NCI-H1092 (cell line): ENCODE measurements at places on chromosomes 7 and 10.

DNA sequence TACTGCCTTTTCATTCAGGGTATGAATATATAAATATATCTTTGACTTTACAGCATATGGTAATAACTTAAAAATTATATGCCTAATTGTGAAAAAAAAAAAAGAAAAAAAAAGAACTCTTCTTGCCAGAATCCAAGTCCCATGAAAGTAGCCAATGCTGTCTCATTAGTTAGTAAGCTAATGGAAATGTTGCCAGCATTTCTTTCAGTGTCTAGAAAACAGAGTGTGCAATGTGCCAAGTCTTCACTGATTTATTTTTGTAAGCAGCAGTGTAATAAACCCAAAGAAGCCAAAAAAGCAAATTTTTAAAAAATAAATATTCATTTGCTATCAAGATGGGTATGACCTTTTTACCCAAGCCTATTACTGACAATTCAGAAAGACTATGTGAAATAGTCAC is 31.1 kb upstream of the LRRN3 start:
- DNase-seq = no peak

DNA sequence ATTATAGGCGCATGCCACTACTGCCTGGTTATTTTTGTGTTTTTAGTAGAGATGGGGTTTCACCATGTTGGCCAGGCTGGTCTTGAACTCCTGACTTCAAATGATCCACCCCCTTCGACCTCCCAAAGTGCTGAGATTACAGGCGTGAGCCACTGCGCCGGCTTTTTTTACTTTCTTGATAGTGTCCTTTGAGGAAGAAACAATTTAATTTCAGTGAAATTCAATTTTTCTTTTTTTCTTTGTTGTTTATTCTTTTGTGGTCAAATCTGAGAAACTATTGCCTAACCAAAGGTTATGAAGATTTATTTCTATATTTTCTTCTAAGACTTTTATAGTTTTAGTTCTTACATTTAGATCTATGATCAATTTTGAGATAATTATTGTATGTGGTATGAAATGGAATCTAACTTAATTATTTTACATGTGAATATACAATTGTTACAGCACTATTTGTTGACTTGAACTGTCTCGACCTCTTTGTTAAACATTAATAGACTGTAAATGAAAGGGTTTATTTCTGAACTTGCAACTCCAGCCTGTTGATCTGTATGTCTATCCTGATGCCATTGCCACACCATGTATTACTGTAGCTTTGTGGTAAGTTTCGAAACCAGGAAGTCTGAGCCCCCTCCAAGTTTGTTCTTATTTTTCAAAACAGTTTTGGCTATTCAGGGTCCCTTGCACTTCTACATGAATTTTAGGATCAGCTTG is 19.8 kb upstream of the RASSF4 start:
- DNase-seq = no peak

DNA sequence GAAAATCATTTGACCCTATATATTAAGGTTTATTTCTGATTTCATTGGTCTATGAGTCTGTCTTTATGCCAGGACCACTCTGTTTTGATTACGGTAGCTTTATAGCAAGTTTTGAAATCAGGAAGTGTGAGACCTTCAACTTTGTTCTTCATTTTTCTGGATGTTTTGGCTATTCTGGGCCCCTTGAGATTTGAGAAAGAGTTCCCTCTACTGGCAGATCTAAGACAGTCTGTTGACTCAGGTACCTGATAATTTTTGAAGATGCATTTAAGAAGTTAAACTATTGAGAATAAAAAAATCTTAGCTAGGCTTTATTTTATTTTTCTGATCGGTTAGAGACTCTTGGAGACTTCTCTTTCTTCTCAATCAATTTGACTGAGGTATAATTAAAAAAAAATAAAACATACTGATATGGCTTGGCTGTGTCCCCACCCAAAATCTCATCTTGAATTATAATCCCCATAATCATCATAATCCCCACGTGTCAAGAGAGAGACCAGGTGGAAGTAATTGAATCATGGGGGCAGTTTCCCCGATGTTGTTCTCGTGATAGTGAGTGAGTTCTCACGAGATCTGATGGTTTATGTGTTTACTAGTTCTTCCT is 209.2 kb downstream of the SNX10 start:
- DNase-seq = no peak

- DNase-seq = no peak
Measured at GRCh38 chr10:84076540-84077195, 62.6 kb upstream of the GHITM start.

DNA sequence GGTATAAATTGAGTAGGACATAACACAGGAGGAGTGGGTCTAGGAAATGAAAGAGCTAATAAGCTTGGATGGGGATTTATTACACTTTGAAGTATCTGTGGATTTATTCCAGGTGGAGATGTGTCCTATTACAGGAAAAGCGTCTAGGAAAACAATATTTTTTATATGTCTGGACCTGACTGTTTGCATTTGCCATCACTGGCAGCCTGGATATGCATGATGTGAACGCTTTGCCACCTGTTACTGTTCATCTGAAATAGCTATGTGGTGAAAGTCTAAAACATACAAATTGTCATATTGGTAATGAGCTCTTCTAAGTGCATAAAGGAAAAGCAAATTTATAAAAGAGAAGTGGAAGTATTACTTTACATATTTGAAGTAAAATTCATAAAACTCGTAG is 31.6 kb upstream of the AGMO start:
- DNase-seq = no peak
